Upper lobe of left lung (tissue), 6 donors: ENCODE measurements at places on chromosomes 16 and 17.

DNA sequence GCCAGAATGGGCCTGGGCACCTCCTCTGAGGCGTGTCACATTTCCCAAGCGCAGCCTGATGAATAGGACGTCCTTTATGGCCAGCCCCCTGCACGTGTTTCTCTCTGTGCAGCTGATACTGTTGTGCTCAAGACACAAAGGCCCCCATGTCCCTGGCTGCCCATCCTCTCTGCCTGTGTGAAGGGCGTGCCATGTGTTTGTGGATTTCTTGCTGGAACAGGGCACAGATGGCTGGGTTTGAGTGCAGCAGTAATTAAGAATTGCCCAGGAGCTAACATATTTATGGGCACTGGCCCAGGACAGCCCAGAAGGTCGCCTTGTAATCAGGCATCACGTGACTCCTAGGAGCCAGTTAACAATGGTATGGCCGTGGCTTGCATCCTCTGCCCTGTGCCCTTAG lies 181.1 kb downstream of the CCDC182 start:
- DNase-seq: no peak

- no peak for DNase-seq
Measured at GRCh38 chr17:4898927-4899326, 409 bp upstream of the C17orf107 start.

DNA sequence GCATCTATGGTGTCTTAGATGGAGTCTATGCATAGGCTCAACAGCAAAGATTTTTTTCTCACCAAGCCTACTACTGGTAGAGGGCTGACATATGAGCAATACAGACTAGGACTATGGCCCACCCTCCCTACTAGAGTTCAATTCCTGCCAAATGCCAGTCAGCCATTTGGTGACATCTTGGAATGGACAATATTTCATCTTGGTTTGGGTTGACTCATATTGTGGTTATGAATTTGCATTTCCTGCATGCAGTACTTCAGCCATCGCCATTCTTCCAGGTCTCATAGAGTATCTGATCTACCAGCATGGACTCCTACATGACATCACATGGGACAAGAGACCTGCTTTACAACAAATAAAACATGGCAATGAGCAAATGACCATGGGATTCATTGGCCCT lies 778.1 kb upstream of the SOX9 start:
- DNase-seq: no peak

DNA sequence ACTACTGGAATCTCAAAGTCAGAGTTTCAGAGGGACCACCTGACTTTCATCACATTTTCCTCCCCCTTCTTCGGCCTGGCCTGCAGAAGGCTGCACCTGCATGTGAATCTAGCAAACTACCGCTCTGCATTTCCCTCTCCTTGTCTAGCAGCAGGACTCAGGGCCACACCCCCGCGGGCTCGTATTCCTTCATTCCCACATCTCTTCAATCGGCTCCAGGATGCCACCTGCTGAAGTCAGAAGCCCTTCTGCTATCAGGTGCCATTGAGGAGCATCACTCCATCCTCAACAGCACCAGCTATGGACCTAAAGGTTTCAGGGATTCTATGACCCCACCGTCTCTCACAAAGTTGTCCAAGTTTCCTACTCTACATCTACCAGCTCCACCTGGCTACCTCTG lies 169.5 kb downstream of the VPS53 start:
- DNase-seq: no peak

- no peak for DNase-seq
Measured at GRCh38 chr17:46063241-46063640, 64.2 kb downstream of the STH start.

GRCh38 chr17:43456661-43457361 lies 27.0 kb upstream of the DHX8 start:
- DNase-seq: peak; percentile 65
